ENCODE measurements at places on chromosomes 2 and 18.
A peak's percentile ranks its signal among the peaks of the same experiment; 100 is the strongest.

- no peak for DNase-seq
Measured at GRCh38 chr2:14749884-14750283, 117.4 kb downstream of the LRATD1 start.

DNA sequence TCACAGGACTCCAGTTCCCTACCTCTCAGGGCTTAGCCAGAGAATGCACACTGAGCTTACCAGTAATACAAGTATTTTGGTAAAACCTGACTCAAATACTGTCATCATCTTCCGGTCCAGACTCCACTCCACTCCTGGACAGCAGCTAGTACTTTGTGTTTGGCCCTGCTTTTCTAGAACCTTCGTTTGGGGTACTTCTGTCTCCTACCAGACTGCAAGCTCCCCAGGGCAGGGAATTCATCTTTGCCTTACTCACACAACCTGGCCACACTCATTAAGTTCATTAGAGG lies 108.9 kb upstream of the CDC42EP3 start:
- no peak for DNase-seq

DNA sequence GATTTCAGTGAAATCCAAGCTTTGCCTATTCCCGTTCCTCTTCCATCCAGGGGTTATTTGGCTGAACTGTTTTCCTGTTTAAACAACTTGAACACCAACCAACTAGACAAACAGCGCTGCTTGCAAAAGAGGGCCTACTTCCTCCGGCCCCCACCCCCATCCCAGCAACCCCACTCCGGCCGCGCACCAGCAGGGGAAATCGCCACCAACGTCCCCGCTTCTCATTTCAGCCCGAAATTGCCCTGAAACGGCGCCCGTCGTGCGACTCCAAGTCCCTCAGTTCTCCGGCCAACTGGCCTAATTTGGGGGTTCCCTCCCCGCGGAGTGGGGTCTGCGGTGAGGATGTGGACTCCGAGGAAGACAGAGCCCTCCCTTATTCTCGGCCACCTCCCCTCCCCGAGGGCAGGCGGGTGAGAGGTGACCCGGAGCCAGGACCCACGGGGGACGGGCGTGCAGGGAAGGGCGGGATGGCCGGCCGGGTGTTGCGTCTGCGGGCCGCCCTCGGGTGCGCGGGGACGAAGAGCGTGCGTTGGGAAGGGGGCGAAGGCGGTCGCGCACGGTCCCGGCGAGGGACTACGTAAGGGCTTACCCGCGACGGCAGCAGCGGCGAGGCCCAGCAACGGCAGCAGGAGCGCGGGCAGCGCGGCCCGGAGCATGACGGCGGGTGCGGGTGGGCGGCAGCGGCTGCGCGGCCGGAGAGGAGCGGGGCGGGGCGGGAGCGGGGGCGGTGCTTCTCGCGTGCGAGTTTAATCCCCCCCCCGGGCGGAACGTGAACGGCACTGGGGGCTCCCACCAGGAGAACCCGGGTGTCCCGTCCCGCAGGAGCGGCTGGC lies at the start of gene CD302:
CD302 (minus strand) TSS at position 666 of the 833 bp plus-strand sequence; CDS start at position 656, 10 bp downstream.
- peak; percentile 11 for DNase-seq

GRCh38 chr2:215609089-215610032 lies 173.5 kb upstream of the FN1 start:
- DNase-seq = no peak

- no peak for DNase-seq
Measured at GRCh38 chr2:63679252-63679855, 90.6 kb downstream of the MDH1 start.

GRCh38 chr2:205383601-205384000 lies 298.7 kb upstream of the NRP2 start:
- no peak for DNase-seq

- DNase-seq = no peak
Measured at GRCh38 chr2:1925928-1926327, 181.6 kb upstream of the PXDN start.

- no peak for DNase-seq
Measured at GRCh38 chr2:126909366-126909765, 10.7 kb downstream of the TEX51 start.

DNA sequence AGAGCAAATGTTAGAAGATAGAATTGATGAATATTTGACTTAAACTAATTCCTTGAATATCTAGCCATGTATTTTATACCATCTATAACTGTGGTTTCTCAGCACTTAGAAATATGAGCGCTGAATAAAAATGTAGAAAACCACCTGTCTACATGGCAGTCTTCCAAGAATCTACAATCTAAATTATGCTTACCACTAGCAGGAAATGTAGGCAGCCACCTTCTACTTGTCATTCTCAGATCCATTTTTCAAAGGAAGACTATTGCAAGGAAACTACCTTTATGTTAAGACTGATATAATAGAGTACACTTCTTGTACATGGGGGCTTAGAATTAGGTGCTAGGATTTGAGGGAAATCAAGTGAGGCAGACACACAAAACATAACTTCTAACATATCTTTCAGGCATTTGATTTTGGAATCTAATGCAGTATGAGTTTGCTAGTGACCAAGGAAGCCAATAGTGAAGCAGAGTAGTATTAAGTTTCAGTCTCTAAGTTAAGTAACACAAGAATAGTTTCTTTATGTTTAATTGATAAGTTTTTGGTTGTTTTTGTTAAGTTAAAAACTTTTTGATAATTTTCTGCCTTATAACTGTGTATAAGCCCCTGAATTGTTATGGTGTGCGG lies 175.9 kb upstream of the ITGA4 start:
- no peak for DNase-seq

GRCh38 chr2:157055660-157056199 lies 201.8 kb upstream of the GALNT5 start:
- no peak for DNase-seq

- no peak for DNase-seq
Measured at GRCh38 chr2:191190435-191190834, 39.6 kb upstream of the STAT4 start.

DNA sequence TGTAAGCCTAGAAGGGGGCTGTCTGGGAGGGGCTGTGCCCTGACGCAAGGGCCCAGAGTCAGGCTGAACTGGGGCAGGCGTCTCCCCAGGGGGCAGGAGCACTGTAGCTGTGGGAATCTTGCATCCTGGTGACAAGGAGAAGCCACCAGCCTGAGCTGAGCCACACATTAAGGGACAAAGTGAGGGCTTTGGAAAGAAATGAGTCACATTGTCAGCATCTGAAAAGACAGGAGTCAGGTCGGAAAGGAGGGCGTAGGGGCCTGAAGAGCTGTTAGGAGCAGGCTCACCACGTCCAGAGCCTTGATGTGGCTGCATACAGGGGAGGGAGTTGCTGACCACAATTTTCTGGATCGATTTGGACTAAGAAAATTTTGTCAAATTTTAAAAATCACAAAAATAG lies 298.6 kb downstream of the CYP26B1 start:
- DNase-seq = no peak

DNA sequence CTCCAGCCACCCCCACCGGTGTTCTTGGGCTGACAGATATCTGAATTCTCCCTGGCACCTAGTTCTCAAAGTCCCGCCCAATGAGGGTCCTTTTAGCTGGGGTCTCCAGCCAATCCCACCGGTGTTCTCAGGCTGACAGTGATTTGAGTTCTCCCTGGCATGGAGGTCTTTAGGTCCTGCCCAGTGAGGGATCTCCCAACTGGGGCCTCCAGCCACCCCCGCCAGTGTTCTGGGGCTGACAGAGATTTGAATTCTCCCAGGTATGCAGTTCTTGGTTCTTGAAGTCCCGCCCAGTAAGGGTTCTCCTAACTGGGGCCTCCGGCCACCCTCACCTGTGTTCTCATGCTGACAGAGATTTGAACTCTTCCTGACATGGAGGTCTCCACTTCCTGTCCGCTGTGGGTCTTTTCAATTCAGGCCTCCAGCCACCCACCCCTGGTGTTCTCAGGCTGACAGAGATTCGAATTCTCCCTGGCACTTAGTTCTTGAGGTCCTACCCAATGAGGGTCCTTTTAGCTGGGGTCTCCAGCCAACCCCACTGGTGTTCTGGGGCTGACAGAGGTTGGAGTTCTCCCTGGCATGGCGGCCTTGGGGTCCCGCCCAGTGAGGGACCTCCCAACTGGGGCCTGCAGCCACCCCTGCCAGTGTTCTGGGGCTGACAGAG lies 154.6 kb downstream of the ANKRD36 start:
- DNase-seq = no peak

DNA sequence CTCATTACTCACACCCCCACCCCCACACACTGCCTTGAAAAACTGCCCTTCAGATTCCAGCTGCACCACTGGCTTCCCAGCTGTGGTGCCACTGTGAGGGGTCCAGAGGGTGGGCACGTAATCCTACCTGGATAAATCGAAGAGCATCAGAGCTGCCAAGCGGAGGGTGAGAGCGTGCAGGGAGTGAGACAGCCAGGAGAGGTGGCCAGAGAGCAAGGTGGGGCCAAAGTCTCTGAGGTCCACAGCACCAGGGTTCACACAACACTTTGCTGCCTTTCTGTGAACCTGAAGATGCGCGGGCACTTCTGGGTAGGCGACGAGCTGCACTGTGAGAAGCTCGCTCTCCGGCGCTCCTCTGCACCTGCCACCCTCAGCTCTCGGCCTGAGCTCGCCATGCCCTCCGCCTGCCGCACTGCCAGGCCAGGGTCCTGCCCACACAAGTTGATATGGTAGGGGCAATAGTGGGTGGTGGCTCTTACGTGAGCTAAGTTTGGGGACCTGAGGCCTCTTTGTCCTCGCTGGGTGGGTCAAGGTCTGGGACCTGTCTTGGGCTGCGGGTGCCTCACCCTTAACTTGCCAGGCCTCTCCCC lies 83.9 kb downstream of the MARCO start:
- DNase-seq = no peak

- DNase-seq = no peak
Measured at GRCh38 chr2:224263571-224264043, 138.3 kb downstream of the FAM124B start.

- no peak for DNase-seq
Measured at GRCh38 chr18:7492385-7492784, 74.7 kb upstream of the PTPRM start.

DNA sequence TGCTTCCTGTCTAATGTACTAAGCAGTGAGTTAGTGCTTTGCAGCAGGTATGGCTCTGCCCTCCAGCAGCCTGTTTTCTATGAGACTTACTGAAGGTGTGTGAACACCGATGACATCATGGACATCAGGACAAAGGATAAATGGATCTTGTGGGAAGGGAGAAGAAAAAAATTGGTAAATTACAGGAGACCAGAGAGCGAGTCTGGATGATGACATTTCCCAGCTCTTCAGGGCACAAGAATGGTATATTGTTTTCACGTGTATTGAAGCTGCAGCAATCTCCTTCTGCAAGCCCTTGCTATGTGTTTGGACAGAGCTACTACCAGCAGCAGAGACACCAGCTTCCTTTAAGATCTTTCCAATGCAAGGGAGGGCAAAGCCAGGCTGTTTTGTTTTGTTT lies 47.2 kb downstream of the DCC start:
- no peak for DNase-seq

GRCh38 chr2:30625276-30625675 lies 178.2 kb downstream of the LCLAT1 start:
- no peak for DNase-seq

DNA sequence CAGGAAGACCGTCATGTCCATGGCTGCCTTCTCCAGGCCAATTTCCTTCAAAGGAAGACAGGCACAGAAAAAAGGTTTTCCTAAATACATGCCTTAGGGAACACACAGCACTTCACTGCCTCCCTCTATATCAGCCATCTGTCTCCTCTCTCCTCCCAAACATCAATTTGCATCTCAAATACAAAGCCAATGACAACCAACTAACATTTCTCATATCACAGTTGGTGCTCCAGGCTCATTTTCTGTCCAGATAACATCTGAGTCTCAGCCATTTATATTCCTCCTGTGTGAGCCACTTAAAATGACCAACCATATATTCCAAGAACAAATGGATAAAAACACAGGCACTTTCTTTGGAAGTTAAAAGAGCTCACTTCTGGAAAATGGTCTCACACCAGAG lies 62.5 kb upstream of the ACAA2 start:
- DNase-seq = no peak

GRCh38 chr18:34626404-34627136 lies 83.5 kb upstream of the DTNA start:
- no peak for DNase-seq

- DNase-seq = no peak
Measured at GRCh38 chr2:197052356-197052755, 125.8 kb upstream of the PGAP1 start.

- DNase-seq = no peak
Measured at GRCh38 chr2:232204457-232204931, 174.1 kb upstream of the ALPP start.

DNA sequence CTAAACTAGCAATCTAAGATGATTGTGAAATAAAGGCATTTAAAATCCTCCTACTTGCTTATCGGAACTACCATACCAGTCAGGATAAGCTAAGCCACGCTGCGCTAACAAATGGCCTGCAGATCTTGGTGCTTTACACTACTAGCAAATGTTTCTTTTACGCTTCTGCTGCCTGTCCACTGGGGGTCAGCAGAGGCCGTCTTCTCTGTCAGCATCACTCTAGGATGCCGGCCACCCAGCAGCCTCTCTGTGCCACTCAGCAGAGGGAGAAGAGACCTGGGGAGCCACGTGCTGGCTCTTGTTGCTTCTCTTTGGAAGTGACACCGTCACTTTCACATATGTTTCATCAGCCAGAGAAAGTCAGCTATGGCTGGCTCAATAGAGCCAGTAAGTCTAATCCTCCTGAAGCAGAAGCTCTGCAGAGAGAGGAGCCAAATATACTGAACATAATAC lies 36.6 kb downstream of the COPS8 start:
- peak; percentile 20 for DNase-seq

GRCh38 chr2:15263976-15264685 lies 297.0 kb downstream of the NBAS start:
- no peak for DNase-seq

GRCh38 chr2:190524928-190525327 lies 9.6 kb downstream of the NEMP2 start:
- DNase-seq = no peak

DNA sequence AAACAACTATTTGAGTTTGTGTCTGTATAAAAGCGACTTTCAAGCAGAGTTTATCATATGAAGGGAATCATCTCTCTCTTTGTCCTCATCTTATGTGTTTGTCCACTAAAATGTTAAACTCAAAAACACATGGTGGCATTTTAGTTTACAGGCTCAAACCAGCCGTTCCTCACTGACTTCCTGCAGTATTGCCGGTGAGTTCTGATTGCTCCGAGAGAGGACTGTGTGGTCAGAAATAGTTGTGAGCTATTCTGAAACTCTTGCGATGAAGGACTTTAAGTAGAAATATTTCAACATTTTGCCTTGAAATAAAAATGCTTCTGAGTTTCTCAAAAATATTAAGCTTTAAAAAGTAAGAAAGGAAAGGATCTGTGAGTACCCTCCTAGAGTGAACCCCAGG lies 163.2 kb upstream of the CAVIN2 start:
- no peak for DNase-seq

All from CD4-positive, alpha-beta T cell treated with Interferon gamma for 1 hour (primary cell).